Right cardiac atrium (tissue), 5 donors: ENCODE measurements at places on chromosomes 7 and 10.

GRCh38 chr7:134548877-134549276 is at the start of gene AKR1B15:
Gene AKR1B15, plus strand, starts transcription at chr7:134549110. Its CDS starts 15,510 bp downstream, at chr7:134564620.
- DNase-seq: peak; percentile 37

GRCh38 chr10:23436983-23437382 is 1.9 kb upstream of the OTUD1 start:
- no peak for DNase-seq

GRCh38 chr7:130622866-130623265 is 45.7 kb downstream of the COPG2 start:
- DNase-seq: no peak

DNA sequence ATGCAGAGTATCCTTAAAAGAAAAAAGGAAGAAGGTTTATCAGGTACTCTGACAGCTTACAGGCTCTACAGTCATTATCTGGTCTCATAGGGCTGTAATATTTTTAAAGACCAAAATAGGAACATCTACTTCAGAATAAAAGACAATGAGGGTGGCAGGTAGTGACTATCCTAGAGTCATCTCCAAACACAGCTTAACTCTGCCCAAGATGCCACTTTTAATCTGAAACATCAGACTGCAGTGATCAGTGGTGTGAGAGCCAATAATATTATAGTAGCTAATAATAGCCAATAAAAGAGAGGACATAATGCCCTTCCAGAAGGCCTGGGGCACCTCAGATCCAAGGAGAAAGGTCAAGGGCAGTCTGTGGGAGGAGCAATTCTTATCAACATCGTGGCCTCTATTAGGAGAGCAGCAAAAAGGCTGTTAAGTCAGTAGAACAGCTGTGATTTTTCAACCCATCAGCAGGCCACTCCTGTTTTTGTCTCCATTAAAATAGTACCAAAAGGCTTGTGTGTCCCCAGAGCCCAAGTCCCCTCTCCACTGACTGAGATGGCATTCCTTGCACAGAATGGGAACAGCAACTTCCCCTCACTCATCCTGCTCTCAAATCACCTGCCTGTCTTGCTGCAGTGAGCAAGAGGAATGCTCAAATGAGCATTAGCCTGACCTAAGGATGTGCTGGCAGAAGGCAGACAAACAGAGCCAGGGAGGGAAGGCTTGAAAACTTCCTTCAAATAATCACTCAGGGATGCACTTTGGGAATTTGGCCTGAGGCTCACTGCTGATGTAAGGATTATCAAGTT is 20.7 kb upstream of the SPOCK2 start:
- no peak for DNase-seq

- no peak for DNase-seq
Observed at GRCh38 chr10:14891151-14891550, 12.5 kb downstream of the SUV39H2 start.

DNA sequence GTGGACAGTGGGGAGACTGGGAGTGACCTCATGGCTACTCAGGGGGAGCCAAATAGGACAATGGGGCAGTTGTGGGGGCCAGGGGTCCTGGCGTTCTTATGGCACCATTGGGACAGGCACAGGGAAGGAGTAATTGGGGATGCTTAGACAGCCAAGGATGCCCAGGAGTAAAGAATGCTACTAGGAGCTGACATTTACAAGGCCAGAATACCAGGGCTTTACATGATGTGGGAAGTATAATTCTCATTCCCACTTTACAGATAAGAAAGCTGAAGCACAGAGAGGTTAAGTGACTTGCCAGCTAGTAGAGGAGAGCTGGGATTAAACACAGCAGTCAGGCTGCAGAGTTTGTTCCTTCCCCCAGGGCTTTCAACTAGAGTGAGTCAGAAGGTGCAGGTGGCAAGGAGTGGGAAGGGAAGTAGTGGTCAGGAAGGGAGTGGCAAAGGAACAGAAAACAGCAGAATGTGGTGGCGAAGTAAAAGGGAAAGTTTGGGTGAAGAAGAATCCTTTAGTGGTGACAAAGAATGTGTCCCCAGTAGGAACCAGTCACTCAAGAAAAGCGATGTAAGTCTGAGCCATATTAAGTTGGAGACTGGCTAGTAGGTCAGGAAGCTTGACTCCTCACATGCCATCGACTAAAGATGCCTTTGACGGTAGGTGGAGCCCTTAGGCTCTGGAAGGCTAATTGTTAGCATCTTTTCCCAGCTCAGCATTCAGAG is 32.8 kb downstream of the CPVL start:
- no peak for DNase-seq

DNA sequence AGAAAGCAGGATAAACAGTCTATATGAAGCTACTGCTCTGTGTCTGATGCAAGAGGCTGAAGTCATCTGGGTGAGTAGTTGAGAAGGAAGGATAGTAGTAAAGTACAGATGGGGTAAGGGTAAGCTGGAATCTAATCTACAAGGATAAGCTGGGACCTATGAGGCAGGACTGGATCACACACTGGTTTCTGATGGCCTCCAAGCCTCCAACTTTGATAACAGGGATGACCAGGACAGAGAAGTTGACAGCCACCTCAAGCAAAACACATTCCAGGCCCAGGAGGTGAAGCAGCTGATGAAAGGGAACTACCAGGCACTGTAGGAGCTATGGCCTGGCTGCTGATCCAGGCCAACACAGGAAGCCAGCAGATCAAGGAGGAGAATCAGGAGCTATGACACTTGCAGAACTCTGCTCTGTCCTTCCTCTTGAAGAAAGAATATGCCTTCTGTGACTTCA is 278.1 kb upstream of the TMEM229A start:
- no peak for DNase-seq

GRCh38 chr7:45122975-45123860 is 11.7 kb upstream of the TBRG4 start:
- no peak for DNase-seq

GRCh38 chr7:50733552-50733951 is 49.1 kb downstream of the GRB10 start:
- no peak for DNase-seq

DNA sequence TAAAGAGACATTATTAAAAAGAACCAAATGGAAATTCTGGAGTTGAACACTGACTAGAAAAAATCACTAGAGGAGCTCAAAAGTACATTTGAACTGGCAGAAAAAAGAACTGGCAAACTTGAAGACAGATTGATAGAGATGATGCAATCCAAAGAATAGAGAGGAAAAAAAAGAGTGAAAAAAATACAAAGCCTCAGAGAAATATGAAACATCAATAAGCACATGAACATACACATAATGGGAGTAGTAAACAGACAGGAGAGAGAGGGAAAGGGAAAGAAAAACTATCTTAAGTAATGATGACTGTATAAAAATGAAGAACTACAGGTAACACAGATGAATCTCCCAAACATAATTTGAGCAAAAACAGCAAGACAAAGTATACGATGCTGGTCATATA is 61.1 kb downstream of the CNOT4 start:
- no peak for DNase-seq

DNA sequence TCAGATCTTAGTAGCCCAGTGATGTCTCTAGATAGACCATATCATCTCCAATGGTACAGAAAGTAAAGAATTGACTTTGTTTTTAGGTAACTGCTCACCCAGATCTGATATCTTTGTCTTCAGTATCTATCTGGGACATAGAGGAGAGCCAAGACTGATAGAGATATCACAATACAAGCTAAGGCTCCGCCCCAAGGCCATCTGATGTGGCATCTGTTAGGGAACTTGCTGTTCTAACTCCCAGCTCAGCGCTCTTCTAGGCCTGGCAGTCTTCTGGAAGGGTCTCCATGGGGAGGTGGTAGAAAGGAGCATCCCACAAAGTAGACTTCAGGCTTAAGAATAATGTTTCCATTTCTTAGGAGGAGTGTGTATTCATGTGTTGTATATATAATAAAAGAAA is 88.4 kb upstream of the SAMD8 start:
- DNase-seq: no peak

GRCh38 chr7:112176693-112177415 is 29.3 kb downstream of the DOCK4 start:
- no peak for DNase-seq

DNA sequence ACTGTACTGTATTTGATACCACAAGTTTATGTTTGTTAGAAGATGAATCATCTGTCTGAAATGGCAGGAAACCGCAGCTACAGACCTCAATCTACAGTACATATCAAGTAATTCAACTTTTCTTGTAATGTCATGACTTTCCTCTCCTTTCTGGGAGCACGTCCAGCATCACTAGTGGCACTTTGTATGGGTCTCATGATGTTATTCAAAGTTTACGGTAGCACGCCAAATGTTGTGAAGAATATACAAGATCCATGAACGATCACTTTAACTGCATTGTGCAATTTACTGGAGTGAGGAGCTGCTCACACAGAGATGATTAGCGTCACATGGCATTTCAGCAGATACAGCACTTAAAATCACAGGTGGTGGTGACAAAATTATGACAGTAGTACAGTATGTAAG is 257.8 kb upstream of the GNAI1 start:
- DNase-seq: no peak

DNA sequence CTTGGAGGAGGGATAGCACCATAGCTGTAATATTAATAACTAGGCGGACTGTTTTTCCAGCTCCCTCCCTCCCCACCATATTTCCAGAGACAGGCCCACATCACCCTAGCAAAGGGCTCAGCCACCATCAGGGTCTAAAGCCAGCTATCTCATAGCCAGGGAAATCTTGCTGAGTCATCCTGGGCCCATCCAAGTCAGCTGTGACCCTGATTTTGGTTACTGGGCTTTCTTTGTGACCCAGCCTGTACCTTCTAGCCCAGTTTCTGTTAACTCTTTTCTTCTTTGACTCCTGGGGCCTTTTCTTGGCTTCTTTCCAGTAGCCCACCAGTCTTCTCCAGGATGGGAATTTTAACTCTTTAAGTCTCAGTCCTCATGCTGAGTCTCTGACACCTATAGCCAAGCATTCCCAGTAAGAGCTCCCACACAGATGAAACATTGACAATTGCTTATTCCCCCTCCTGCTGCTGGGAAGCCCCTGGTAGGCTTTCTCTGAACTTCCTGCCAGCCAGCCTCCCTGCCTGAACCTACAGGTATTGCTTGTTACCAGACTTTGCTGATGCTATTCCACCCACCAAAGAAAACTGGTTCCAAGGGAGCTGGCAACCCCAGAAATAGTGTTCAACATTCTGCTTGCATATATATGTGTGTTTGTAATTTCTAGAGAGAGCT is 34.8 kb upstream of the ADO start:
- peak; percentile 46 for DNase-seq

DNA sequence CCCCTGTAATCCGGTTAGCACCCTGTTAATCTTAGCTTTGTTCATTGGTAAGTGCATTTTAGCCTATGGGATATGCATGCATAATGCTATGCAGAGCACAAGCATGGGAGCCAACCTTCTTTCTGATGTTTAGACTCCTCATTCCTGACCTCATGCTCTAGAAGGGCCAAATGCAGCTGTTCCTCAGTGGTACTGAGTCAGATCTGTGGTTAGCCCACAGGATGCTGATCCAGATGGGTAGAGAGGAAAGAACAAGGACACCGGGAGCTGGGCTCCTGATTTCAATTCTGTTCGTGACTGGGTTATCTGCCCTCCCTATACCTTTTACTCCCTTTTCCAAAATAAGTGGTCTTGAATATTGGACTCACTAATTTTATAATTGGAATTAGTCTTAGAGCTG is 31.7 kb upstream of the C10orf90 start:
- DNase-seq: no peak

DNA sequence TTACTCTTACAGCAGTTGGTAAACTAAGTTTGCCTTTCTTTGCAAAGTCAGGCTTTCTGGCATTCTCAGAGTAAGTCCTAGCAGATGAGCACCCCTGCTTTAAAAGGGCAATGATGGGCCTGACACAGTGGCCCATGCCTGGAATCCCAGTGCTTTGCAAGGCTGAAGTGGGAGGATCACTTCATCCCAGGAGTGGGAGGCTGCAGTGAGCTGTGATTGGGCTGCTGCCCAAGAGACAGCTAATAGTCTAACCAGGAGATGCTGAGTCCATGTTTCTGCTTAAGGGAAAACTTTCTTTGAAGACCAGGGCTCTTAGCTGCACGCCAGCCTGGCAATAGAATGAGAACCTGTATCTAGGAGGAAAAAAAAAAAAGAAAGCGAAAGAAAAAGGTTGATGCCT is 100.2 kb upstream of the MPP7 start:
- DNase-seq: no peak

DNA sequence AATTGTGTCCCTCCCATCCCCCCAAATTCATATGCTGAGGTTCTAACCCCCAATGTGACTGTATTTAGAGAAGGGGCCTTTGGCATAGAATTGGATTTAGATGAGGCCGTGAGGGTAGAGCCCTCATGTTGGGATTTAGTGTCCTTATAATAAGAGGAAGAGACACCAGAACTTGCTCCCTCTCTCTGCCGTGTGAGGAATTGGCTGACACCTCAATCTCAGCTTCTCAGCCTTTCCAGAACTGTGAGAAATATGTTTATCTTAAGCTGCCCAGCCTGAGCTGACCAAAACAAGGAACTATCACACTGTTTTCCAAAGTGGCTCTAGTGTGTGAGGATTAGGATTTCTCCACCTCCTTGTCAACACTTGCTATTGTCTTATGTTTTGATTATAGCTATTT is 400.0 kb upstream of the FZD8 start:
- no peak for DNase-seq

GRCh38 chr10:99292159-99292558 is 37.0 kb upstream of the CNNM1 start:
- no peak for DNase-seq

DNA sequence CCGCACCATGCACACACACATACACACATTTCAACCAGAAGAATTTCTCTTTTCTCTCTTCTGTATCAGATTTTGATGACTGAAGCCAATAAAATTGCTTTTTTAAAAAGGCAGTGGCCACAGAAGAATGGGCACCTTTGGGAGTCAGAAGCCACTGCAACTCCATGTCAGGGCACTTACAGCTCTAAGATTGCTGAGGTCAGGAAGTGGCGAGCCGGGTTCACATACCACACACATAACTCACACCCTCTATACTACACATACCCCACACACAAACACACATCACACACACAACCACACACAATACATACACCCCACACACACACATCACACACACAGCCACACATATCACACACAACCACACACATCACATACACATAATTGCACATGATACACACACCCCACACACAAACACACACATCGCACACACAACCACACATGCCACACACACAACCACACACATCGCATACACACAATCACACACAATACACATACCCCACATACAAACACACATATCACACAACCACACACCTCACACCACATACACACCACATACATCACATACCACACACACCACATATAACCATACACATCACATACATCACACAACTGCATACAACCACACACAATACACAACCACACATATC is 31.2 kb downstream of the GPRIN2 start:
- DNase-seq: no peak
